ENCODE measurements at places on chromosomes 12 and 14.
A peak's percentile ranks its signal among the peaks of the same experiment; 100 is the strongest.

- peak; percentile 18 for DNase-seq
Measured at GRCh38 chr14:78848234-78848820, 678.2 kb downstream of the NRXN3 start.

DNA sequence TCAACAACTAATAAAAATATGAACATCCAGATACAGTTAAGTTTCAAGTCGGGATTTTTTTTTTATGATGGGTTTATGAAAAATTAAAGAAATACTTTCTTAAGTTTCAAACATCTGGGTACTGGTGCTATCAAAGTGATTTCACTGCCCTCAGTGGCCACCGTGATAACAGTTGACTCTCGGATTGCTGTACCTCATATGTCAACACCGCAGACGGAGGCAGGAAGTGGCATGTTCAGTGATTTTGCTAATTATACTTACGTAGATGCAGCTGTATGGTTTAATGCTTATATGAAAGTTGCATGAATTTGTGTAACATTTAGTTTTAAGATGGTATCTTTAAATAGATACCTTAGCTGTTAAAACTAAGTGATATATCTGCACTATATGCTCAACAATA, 20.8 kb upstream of the FBLN5 start:
- no peak for DNase-seq

DNA sequence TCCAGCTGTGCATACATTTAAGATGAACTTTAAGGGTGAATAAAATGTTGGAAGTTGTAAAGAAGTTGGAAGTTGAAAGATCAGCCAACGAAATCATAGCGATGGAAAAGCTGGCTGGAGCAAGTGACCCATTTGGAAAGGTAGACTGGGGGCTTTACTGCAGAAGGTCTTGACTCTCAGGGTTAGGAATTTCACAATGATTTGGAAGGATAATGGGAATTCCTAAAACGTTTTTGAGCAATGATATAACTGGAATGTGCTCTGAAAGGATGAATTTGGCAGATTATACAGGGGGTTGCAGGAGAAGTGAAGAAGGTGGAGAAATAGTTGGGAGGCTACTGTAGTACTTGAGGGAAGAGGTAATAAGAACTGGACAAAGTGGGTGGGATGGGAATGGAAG, 27.4 kb downstream of the EMP1 start:
- no peak for DNase-seq

DNA sequence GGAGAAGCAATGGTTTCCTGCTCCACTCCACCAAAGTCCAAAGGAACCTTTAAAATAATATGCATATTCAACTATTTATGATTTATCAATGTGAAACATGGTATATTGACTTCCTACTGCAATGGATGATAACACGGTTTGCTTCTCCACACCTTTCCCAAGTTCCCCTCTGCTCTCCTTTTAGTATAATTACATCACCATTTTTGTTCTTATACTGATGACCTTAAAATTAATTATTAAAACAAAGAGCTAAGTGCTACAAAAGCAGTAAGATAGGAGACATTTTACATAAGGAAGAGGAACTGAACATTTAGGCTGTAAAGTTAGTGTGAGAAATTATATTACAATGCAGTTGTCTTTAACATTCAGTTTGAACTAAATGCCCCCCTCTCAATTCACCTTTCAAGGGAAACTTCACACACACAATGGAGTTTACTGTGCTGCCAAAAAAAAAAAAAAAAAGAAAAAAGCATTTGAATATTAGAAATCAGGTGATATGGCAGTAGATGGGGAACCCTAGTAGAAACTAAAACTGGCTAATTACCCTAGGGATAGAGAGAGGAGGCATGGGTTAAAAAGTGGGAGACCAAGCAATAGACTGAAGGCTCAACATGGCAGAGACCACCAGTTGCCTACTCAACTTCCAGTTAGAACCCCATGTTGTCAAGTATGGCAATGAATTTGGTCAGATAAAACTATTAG, 37.1 kb upstream of the STK38L start:
- no peak for DNase-seq

- no peak for DNase-seq
Measured at GRCh38 chr14:96752594-96752993, 44.6 kb upstream of the VRK1 start.

DNA sequence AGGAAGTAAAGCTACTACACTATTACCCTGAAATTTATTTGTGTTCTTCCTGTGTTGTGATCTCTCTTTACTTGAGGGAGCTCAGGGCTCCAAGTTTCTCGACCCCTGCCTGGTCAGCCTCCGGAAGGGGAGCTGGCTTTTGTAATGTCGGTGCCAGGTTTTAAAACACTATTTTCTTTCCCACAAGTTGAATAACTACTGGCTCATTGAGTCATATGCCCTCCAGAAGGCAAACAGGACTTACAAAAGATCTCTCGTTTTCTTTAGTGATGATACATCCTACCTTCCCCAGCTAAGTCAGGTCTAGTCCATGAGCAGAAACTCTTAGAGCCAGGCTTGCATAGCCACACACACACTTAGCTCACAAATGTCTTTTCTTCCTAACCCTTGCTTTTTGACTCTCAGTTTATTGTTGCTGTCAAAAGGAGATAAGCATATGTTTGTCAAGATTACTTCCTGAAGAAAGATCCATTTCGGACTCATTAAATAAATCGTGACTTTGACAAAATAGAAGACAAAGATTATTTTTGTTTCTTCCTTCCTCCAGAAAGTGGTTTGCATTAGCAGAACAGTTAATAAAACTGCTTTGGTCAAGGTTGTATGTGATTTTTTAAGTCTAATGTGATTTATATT, 209.8 kb upstream of the FLRT2 start:
- no peak for DNase-seq

DNA sequence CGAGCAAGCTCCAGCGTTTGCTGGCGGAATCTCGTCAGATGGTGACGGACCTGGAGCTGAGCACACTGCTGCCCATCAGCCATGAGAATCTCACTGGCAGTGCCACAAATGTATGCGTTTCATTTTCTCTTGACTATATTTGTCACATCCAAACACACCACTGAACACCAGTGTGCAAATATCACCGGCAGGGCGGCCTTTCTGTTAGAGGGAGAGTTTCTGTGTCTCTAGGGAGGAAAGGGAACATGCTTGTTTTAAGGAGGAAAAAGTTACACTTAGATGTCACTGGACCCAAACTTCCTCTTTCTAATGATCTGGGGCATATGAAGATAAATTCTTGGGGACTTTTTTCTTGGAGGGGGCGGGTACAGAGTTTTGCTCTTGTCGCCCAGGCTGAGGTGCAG, 21.9 kb upstream of the HIP1R start:
- no peak for DNase-seq

DNA sequence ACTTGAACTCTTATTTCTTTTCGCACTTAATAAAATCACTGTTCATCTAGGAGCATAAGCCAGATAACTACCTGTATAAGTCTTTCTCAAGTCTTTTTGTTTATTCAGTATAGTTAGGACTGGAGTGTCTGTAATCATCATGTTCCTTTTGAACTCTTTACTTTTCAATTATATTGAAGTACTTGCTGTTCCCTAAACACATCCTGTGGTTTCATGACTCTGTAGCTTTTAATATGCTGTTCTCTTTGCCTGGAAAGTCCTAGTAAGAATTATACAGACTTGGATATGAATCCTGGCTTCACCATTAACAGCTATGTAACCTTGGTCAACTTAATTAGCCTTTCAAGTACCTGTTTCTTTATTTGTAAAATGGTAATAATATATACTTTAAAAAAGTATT, 88.2 kb downstream of the CCDC91 start:
- DNase-seq, result no peak

DNA sequence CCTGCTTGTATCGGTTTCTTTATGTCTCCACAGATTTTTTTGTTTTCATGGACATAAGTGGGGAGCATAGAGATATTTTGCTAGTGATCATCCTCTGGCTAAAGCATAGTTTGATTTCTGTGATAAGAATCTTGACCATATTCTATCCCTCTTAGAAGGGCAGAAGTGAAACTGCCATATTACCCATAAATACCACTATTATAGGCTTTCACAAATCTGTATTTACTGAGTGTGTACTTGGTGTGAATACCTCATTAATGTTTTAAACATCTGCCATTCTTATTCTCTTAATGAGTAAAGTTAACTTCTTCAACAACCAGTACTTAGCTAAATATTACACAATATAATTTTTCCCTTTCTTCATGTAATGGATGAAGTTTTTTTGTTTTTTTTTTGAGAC, 16.1 kb downstream of the WNK1 start:
- no peak for DNase-seq

DNA sequence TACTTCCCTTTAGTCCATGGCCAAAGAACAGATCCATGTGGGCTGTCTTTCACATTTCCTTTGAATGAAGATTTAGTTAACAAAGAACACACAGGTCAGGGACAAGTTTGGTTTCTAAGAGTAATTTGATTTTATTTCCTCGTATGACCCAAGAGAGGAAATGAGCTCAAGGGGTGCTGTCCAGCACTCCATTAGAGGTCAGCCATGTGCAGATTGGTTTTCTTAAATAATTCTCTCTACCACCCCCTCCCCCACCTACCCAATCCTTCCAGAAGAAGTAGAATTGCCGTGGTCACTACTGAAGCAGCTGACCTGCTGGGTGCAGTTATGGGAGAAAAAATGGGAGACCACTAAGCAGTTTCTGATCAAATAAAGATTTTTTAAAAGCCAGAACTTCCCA, 13.9 kb upstream of the OAS1 start:
- no peak for DNase-seq

Measured in A549 (cell line).